ENCODE measurements at places on chromosomes 3 and 15. TPM values are rescaled to one million over a fixed set of nuclear protein-coding genes. Genes with fewer than 3 reads are reported as not detected.

DNA sequence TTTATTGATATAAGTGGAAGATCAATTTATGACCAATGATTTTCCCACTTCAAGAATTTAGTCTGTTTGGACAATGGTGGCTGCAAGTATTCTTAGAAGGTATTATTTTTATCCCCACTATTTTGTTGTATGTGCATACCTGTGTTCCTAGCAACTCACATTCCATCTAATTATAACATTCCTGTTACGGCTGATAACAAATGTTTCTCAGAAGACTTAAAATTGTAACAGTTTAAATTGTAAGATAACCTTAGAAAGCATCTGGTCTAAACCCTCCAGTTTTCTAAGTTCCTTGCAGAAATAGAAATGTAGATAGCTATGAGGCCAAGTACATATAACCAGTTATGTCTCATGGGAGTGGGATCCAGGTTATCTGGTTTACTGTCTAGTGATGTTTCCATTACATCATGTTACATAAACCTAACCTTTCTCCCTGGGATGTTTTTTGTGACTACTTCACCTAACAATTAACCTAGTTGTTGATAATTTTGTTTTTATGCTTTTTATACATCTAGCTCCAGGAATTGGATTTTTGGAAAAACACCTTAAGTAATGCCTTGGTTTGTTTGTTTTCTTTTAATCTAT, 11.1 kb upstream of the MFN1 start:
- H3K36me3 ChIP-seq = peaks cover 50% of the 10 kb centered on the region
- no peak for DNase-seq
- no peak overlapping the region for H3K27ac ChIP-seq
- peaks cover 6% of the 10 kb centered on the region for H3K4me1 ChIP-seq
- H3K27me3 ChIP-seq = no peaks in the 10 kb centered on the region
- no peak overlapping the region for H3K4me3 ChIP-seq

DNA sequence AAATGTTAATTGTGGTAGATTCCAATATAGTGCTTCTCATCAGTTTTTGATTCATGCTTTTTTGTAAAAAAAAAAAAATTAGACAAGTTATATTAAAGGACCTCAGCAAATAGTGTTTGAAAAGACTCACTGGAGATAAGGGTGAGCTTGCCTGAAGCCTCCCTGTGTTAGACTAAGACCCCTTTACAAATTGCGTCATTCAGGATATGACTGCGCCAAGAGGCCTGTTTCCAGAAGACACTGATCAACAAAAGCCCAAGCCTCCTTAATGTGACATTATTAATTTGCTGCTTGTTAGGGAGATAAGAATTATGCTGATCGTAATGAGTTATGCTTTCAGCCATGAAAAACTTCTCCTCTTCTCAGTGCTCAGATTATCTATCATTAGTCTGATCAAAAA, 13.0 kb upstream of the DNAJC13 start:
- no peak for DNase-seq
- no peak overlapping the region for H3K4me3 ChIP-seq
- H3K27ac ChIP-seq = no peak overlapping the region
- no peaks in the 10 kb centered on the region for H3K36me3 ChIP-seq
- H3K4me1 ChIP-seq = no peaks in the 10 kb centered on the region
- H3K27me3 ChIP-seq = peaks cover 14% of the 10 kb centered on the region

DNA sequence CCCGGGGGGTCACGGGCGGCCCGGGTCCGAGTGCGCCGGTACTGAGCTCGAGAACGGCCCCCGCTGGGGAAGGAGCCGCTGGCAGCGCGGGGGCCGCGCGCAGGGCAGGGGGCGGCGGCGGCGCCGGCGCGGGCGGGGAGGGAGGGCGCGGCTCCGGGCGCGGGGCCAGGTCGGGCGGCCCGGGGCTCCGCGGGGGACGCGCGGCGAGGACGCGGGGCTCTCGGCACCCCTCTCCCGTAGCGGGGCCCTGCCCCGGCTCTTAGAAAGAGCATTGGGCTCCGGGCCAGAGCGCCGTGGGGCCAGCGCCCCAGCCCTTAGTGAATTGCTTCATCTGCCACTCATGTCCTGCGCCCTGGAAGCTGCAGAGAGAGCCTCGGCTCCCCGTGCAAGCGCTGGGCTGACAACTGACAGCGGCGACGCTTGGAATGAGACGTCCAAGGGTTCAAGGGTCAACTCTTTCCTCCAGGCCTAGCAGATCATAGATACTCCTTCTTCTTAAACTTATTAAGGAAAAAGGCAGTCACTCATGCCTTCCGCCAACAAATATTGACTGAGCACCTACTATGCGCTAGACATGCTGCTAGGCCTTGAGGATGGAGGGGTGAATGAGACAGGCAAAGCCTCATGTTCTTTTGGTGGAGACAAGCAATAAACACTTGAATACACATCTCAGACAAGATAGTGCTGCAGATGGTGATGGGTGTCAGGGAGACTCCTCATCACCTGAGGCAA, 140.8 kb downstream of the SMAD6 start:
- no peaks in the 10 kb centered on the region for H3K36me3 ChIP-seq
- H3K4me1 ChIP-seq = no peaks in the 10 kb centered on the region
- H3K27ac ChIP-seq = no peak overlapping the region
- no peak overlapping the region for H3K4me3 ChIP-seq

DNA sequence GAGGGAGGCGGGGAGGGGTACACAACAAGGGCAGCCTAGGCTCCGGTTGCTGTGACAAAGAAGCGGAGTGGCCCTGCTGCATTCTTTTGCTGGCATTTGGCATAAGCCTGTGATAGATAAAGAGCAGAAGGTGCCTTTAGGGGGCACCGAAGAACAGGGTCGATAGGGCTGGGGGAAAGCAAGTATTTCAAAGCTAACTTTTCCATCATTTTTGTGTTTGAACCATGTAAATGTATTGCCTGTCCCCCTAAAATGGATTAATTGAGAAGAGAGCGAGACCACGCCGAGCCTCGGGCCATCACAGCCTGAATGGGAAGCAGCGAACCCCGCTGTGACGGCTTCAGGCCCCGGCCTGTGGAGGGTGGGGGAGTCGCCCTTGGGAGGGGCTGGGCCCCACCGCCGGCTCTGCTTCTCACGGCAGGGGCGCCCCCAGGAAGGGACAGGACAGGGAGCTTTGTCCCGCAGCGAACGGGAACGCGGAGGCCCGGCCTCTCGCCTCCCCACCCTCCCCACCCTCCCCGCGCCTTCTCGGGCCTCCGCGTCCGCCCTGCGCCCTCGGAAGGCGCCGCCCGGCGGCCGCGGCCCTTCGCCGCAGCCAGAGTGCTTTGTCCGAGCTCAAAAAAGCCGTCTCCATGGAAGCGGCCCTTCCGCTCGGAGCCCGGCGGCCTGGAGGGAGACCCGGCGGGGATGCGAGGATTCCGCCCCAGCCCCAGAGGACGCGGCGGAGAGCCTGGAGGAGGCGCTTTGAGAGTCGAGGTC, 32.4 kb upstream of the ALDH1L1 start:
- DNase-seq = no peak
- no peak overlapping the region for H3K4me3 ChIP-seq
- H3K4me1 ChIP-seq = no peaks in the 10 kb centered on the region
- H3K36me3 ChIP-seq = no peaks in the 10 kb centered on the region
- H3K27me3 ChIP-seq = peaks cover 46% of the 10 kb centered on the region

DNA sequence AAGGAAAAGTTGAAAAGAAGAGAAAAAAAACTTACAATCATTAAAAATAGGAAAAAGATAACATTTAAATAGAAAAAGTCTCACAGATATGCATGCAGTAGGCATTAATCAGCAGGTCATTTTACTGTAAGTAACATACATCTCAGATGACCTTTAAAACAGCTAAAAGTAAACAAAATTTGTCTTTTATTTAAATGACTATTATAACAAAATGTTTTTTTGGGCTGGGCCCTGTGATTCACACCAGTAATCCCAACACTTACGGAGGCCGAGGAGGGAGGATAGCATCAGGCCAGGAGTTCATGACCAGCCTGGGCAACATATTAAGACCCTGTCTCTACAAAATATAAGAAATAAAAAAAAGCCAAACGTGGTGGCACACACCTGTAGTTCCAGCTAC, 14.7 kb downstream of the IQGAP1 start:
- H3K27me3 ChIP-seq = no peaks in the 10 kb centered on the region
- H3K36me3 ChIP-seq = peaks cover 43% of the 10 kb centered on the region
- peaks cover 73% of the 10 kb centered on the region for H3K4me1 ChIP-seq
- H3K27ac ChIP-seq = no peak overlapping the region
- no peak overlapping the region for H3K4me3 ChIP-seq
- DNase-seq = no peak

DNA sequence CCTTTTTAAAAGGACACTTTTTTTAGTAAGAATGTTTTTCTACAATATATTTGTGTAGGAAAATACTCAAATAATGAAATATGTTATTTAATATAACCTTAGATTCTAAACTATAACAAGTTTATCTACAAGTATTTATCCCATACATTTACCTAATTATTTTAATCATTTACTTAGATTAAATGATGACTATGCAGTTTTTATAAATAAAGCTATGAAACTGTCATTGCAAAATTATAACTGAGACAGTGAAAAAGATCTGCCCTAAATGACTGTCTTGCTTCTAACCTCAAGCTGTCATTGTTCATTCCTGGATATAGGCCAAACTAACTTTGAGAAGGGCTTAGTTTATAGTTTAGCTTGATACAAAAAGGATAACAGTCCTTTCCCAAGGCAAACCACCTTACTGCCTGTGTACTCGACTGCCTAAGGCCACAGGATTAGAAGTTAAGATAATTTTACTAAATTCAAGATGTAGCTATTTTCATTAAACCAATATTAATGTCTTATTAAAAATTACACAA, 84.1 kb downstream of the GLDN start:
- H3K36me3 ChIP-seq = no peaks in the 10 kb centered on the region
- no peak overlapping the region for H3K27ac ChIP-seq
- H3K27me3 ChIP-seq = peaks cover 2% of the 10 kb centered on the region
- no peaks in the 10 kb centered on the region for H3K4me1 ChIP-seq

- H3K27me3 ChIP-seq = peaks cover 5% of the 10 kb centered on the region
- DNase-seq = peak; percentile 13
- no peak overlapping the region for H3K4me3 ChIP-seq
- H3K4me1 ChIP-seq = peaks cover 11% of the 10 kb centered on the region
- H3K36me3 ChIP-seq = no peaks in the 10 kb centered on the region
Measured at GRCh38 chr15:81341351-81341750, 17.4 kb upstream of the STARD5 start.

DNA sequence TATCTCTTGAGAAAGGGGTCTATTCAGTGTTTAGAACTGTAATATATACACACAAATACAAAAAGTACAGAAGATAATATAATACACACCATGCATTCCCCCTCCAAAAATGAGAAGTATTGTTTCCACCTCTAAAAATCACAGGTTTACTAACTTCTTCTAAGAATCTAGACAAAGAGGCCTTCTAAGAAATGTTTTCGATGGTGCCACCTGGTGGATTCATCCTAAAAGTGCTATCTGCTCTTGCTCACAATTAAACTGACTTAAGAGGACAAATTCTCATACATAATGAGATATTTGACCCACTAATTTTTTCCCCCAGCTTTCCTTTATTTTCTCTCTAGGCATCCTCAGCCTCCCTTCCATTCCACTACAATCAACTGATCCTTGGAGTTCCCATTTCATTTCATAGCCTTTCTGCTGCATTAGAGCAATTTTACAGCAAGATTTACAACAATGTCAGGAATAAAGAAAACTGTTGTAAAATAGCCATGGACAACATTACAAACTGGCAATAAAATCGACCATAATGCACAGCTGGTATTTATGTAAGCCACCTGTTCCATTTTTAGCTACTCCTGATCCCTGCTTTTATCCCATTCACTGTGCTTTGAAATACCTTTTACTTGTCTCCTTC, 124.6 kb downstream of the ARRDC4 start:
- no peaks in the 10 kb centered on the region for H3K36me3 ChIP-seq
- H3K27ac ChIP-seq = no peak overlapping the region
- DNase-seq = peak; percentile 54
- no peaks in the 10 kb centered on the region for H3K4me1 ChIP-seq
- no peaks in the 10 kb centered on the region for H3K27me3 ChIP-seq

GRCh38 chr15:76861815-76862397, 43.2 kb downstream of the SCAPER start:
- H3K27ac ChIP-seq = no peak overlapping the region
- H3K4me1 ChIP-seq = peaks cover 15% of the 10 kb centered on the region
- H3K27me3 ChIP-seq = no peaks in the 10 kb centered on the region
- no peak overlapping the region for H3K4me3 ChIP-seq
- DNase-seq = no peak

DNA sequence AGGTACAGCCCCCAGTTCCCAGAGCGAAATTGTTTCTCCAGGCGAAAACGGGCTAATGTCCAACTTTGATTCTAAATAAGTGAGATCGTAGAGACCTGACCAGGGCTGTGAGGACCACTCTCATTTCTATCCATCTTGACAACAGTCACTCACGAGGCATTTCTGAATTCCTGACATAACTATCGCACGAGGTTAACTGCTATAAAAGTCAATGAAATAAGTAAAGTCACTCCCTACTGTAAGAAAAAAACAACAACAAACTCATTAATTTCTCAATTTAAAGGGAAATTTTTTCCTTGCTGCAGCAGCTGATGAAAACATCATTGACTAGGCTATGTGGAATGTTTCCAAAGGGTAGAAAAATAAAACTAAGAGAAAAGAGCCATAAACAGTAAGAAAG, 69.1 kb downstream of the GREM1 start:
- H3K27me3 ChIP-seq = peaks cover 9% of the 10 kb centered on the region
- no peak overlapping the region for H3K4me3 ChIP-seq

DNA sequence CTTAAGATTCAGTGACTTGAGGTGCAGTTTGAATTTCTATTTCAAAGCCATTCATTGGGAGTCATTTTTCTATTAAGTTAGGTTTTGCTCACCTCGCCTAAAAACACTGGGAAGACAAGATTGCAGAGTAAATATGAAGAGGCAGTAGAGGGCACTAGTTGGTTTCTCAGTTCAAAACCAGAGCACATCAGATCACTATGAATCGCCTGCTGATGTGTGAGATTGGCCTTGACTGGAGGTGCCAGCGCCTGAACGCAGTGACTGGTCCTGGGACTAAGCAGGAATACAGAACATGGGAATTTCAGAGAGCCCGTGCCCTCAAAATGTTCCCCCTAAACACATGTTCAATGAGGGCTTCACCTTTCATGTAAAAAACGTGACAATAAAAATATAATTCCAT, 229.0 kb downstream of the ITPR1 start:
- peaks cover 46% of the 10 kb centered on the region for H3K36me3 ChIP-seq
- no peaks in the 10 kb centered on the region for H3K27me3 ChIP-seq
- H3K4me3 ChIP-seq = no peak overlapping the region
- peak overlapping the region; percentile 66 for H3K27ac ChIP-seq

DNA sequence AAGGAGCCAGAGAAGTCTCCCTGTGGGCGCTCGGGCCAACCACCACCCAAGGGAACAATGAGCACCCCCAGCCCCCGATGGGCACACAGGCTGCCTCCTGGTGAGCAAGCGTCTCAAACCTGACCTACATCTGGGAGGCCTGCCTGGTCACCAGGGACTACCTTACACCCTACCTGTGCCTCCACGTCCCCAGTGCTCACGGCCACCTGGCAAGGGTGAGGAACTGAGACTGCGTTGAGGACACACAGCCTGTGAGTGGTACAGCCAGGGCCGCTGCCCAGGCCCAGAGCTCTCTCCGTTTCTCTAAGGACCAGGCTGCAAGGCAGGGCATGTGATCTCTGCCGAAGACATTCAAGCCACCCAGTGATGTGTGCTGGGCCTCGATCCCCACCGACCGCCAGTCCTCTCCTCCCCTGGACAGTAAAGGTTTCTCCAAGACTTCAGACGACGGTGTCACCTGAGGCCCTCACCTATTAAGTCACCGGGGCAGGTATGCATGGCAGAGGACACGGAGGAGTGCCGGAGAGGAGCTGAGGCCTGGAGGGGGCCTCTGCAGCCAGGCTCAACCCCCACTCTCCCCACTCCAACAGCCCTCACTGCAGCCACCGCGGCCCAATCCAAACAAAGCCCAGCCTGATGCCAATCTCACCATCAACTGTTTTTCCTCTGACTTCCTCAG, 2.8 kb downstream of the GOLGA8A start:
- H3K27ac ChIP-seq = peak overlapping the region; percentile 44
- H3K4me1 ChIP-seq = peaks cover 28% of the 10 kb centered on the region
- no peak overlapping the region for H3K4me3 ChIP-seq
- H3K27me3 ChIP-seq = peaks cover under 1% of the 10 kb centered on the region
- no peak for DNase-seq

CLDN1 gene
- total RNA-seq = not detected

RBM5 gene
- 180 TPM for total RNA-seq

GOLGA6D gene
- not detected for total RNA-seq

SCAANT1 gene
- total RNA-seq = not detected

All from activated CD8-positive, alpha-beta T cell treated with anti-CD3 and anti-CD28 coated beads, Interleukin-2, amount 10 ng/mL, durations not matched to agents 7 days and 5 days (primary cell).